HFFc6 (cell line): ENCODE measurements at places on chromosomes 6 and 20. TPM values are rescaled to one million over a fixed set of nuclear protein-coding genes. Genes with fewer than 3 reads are reported as not detected.

DNA sequence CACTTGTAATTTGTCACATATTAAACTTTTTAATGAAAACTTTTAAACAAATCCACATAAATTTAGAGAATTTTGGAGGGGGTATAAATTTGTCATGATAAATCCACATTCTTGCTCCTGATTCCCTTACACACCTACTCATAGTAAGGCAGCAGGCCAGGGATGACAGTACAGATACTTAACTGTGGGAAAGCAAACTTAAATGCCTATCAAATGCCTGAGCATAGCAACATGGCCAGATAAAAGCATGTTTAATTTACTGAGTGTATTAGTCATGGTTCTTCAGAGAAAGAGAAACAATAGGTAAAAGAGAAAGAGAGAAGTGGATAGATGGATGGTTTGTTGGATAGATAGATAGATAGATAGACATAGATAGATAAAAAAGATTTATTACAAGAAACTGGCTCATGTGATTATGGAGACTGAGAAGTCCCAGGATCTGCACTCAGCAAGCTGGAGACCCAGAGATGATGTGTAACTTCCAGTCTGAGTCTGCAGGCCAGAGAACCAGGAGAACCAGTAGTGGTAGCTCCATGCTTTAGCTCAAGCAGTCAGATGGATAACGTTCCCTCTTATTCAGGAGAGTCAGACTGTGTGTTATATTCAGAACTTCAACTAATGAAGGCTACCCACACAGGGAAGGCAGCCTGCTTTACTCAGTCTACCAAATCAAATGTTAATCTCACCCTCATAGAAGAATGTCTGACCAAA lies 15.9 kb upstream of the ADGRF1 start:
- DNase-seq: peak; percentile 12
- H3K27ac ChIP-seq: no peak overlapping the region
- no peaks in the 10 kb centered on the region; the same call in 1 of the 2 replicates for H3K4me1 ChIP-seq
- H3K4me3 ChIP-seq: no peak overlapping the region
- H3K27me3 ChIP-seq: no peaks in the 10 kb centered on the region

DNA sequence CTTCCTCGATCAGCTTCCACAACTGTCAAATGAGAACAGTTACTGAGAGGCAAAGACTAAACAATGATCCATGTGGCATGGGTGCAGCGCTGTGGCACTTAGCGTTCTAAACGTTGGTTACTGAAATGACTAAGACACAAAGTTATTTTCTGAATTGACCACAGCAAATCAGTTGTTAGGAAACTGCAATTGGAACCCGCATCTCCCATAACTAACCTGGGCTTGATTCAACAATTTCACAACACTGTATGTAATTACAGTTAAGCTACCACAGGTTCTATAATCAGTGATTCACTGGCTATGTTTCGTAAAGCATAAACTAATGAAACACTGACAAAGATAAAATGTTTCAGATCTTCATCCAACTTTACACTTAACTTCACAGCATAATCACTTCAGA lies 12.5 kb downstream of the WDR27 start:
- no peaks in the 10 kb centered on the region for H3K27me3 ChIP-seq
- H3K36me3 ChIP-seq: peaks cover 70% of the 10 kb centered on the region
- DNase-seq: peak; percentile 60
- peak overlapping the region; percentile 46; the same call in 1 of the 2 replicates for H3K4me3 ChIP-seq
- H3K4me1 ChIP-seq: peaks cover 25% of the 10 kb centered on the region
- H3K27ac ChIP-seq: peak overlapping the region; percentile 86

GRCh38 chr20:61767761-61768494 lies 297.8 kb downstream of the TAF4 start:
- no peaks in the 10 kb centered on the region for H3K4me1 ChIP-seq
- no peak for DNase-seq
- no peak overlapping the region for H3K27ac ChIP-seq
- H3K36me3 ChIP-seq: no peaks in the 10 kb centered on the region

- no peak for DNase-seq
- no peak overlapping the region for H3K4me3 ChIP-seq
- peaks cover 4% of the 10 kb centered on the region for H3K36me3 ChIP-seq
- peaks cover 6% of the 10 kb centered on the region for H3K4me1 ChIP-seq
Measured at GRCh38 chr6:150001295-150002008, 23.9 kb downstream of the RAET1L start.

GRCh38 chr6:142975365-142975764 lies 30.4 kb upstream of the HIVEP2 start:
- H3K4me1 ChIP-seq: no peaks in the 10 kb centered on the region
- no peak overlapping the region for H3K27ac ChIP-seq
- H3K36me3 ChIP-seq: 0 out of 2 replicates have a peak, but pooled peaks cover 3% of the 10 kb centered on the region
- H3K27me3 ChIP-seq: peaks cover 1% of the 10 kb centered on the region
- no peak overlapping the region for H3K4me3 ChIP-seq
- no peak for DNase-seq

GRCh38 chr20:5442101-5442500 lies 125.3 kb upstream of the PROKR2 start:
- no peak for DNase-seq
- H3K36me3 ChIP-seq: no peaks in the 10 kb centered on the region
- no peaks in the 10 kb centered on the region for H3K4me1 ChIP-seq
- peaks cover 24% of the 10 kb centered on the region for H3K27me3 ChIP-seq
- no peak overlapping the region for H3K27ac ChIP-seq

GRCh38 chr20:41664584-41664983 lies 46.4 kb upstream of the CHD6 start:
- H3K27me3 ChIP-seq: peaks cover 5% of the 10 kb centered on the region
- H3K27ac ChIP-seq: no peak overlapping the region
- peaks cover 2% of the 10 kb centered on the region for H3K4me1 ChIP-seq
- DNase-seq: peak; percentile 8
- H3K4me3 ChIP-seq: peak overlapping the region; percentile 88

GRCh38 chr20:14877301-14878028 lies 540.1 kb upstream of the FLRT3 start:
- no peak for DNase-seq
- H3K4me1 ChIP-seq: no peaks in the 10 kb centered on the region
- no peaks in the 10 kb centered on the region for H3K36me3 ChIP-seq
- H3K27me3 ChIP-seq: no peaks in the 10 kb centered on the region
- H3K27ac ChIP-seq: no peak overlapping the region
- H3K4me3 ChIP-seq: no peak overlapping the region

- no peak for DNase-seq
- H3K27me3 ChIP-seq: peaks cover 28% of the 10 kb centered on the region
Measured at GRCh38 chr6:151236668-151237401, 2.9 kb upstream of the AKAP12 start.

GRCh38 chr20:1422753-1423152 lies 29.9 kb upstream of the FKBP1A start:
- no peaks in the 10 kb centered on the region for H3K27me3 ChIP-seq
- H3K4me3 ChIP-seq: no peak overlapping the region
- no peak for DNase-seq

DNA sequence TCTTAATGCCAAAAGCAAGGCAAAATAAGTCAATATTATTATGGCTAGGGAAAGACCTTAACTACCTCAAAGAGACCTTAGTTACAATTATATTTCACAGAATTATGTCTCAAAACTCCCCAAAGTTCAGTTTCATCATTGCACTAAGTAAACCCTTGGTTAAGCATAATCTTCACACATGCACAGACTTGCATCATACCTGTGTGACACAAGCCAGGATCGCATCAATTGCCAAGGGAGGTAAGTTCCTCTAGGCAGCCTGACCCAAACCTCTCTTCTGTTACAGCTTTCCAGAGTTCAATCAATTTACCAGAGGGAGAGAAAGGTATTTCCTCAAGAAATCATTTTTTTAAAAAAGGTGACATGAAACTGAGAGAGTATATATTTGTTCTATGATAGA lies 31.9 kb upstream of the PRSS35 start:
- DNase-seq: no peak
- H3K4me3 ChIP-seq: no peak overlapping the region
- peaks cover 3% of the 10 kb centered on the region for H3K27me3 ChIP-seq
- H3K36me3 ChIP-seq: no peaks in the 10 kb centered on the region
- H3K27ac ChIP-seq: no peak overlapping the region

- no peak overlapping the region for H3K27ac ChIP-seq
- no peak overlapping the region for H3K4me3 ChIP-seq
- H3K4me1 ChIP-seq: no peaks in the 10 kb centered on the region
Measured at GRCh38 chr6:161736326-161736725, 462.5 kb upstream of the AGPAT4 start.

The HEBP2 gene
- total RNA-seq: 44.2 and 47.4 TPM in 2 replicates

The ARMH2 gene
- total RNA-seq: not detected in 3 replicates

The SAPCD1 gene
- 1.3 to 1.9 TPM (median 1.3 TPM) in 3 replicates for total RNA-seq

The ID1 gene
- 391 to 466 TPM (median 414 TPM) in 3 replicates for total RNA-seq

The CD83 gene
- total RNA-seq: 0.92 to 2.1 TPM (median 1.9 TPM) in 3 replicates

The SLC17A5 gene
- 24.5 to 31.7 TPM (median 29.9 TPM) in 3 replicates for total RNA-seq

The KIF6 gene
- not detected in 3 replicates for total RNA-seq
